ENCODE measurements at places on chromosomes 2 and 18. TPM values are rescaled to one million over a fixed set of nuclear protein-coding genes. Genes with fewer than 3 reads are reported as not detected.

The BCL11A gene
- 0.71 TPM for total RNA-seq

- DNase-seq, result no peak
Measured at GRCh38 chr2:58131191-58132011, 84.8 kb downstream of the VRK2 start.

GRCh38 chr2:88258208-88258607, 88.1 kb downstream of the THNSL2 start:
- DNase-seq, result no peak

The CAD gene
- total RNA-seq, result 114 TPM

The DCTN1 gene
- total RNA-seq, result 129 TPM

The SLC16A14 gene
- 7.9 TPM for total RNA-seq

- no peak for DNase-seq
Measured at GRCh38 chr2:150462770-150463169, 24.7 kb downstream of the RND3 start.

DNA sequence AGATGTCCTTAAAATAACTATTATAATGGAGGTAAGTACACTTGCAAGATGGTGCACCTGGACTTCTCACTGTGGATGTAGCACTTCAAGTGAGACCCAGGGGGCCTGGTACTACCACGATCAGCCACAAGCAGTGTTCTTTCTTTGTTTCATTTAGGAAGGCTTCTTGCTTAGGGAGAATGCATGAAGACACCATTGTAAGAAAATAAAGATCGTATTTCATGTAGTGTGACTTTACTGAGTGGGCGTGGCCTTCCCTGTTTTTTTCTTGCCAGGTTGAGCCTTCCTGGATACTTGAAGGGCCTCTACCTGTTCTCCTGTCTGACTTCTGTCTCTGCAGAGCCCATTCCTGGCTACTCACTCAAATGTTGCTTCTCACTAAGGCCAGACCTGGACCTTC, 615.6 kb upstream of the SOX11 start:
- no peak for DNase-seq

The GAD1 gene
- total RNA-seq, result 11.0 TPM

The C2orf80 gene
- not detected for total RNA-seq

DNA sequence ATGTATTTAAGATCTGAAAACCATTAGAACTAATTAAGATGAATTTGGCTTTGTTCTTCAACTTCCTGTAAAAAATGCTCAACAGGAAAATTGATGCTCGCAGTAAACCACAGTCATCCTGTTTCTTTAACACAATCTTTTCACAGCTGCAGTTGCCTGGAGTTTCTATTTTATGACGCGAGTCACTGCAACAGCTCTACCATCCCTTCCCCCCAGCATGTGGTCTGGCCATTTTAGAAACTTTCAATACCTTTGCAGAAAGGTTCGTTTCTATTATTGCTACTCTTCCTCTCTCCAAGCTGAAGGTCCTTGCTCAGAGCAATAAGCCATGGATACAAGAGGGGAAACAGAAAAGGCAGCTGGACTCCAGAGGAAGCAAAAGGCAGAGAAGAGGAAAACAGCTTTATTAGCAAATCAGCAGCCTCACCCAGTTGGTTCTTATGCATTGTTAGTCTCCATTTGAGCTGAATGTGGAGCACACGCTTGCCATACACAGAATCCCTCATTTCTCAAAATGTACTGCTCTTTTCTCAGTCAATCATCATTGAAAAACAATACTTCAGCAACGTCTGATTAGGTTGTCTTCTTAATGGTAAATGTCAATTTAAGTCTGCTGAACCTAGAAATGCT, 3.9 kb downstream of the WIPF1 start:
- DNase-seq, result no peak

DNA sequence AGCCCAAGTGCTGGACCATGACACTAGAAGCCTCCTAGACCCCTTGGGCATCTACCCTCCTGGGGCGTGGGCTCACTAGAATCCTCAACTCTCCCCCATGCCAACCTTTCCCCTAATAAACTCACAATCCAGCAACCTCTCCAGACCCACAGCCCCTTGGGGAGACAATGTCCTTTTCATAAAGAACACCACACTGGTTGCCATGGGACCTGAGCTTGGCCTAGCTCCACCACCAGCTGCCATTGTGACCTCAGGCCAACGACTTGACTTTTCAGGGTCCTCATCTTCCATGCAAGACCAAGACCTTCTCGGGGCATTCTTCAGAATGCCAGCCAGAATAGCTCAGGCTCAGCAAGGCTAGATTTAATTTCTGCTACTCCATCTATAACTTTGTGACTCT, 128.1 kb upstream of the NPAS2 start:
- DNase-seq, result no peak

The MC2R gene
- total RNA-seq, result not detected

DNA sequence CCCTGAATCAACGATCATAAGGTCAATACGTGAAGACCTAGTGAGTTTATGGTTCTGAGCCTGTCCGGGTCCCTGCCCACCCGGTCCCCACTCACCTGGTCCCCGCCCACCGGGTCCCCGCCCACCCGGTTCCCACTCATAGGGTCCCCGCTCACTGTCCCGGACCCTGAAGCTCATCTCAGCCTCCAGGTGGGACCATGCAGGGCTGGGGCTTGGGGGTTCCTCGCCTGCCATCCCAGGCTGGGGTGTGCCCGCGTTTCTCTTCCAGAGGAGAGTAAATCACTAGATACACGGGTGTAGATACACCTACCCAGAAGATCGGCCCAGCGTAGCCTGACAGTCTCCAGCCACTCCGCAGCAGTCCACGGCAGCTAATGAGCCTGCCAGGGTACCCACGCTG, 131.5 kb downstream of the MBP start:
- DNase-seq, result no peak

DNA sequence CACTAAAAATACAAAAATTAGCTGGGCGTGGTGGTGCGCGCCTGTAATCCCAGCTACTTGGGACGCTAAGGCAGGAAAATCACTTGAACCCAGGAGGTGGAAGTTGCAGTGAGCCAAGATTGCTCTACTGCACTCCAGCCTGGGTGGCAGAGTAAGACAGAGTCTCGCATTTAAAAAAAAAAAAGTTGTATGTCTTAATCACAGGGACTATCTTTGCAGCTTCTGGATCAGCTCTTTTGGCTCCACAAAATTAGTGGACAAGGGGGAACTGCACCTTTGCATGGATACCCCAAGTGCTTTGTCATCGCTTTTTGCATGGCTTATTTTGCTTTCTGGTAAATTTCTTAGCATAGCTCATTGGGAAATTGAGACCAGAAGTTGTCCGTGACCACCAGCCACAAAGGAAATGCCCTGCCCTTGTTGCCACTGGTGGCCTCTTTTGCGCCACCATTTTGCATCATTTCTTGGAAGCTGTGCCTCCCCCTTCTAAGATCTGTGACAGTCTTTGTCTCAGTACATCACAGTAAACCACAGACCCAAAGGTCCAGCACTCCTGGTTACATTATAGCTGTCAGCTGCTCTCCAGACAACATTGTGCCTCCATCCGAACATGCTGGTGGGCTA, 43.9 kb upstream of the PCBP1 start:
- DNase-seq, result no peak

The ACVR1C gene
- 1.2 TPM for total RNA-seq

DNA sequence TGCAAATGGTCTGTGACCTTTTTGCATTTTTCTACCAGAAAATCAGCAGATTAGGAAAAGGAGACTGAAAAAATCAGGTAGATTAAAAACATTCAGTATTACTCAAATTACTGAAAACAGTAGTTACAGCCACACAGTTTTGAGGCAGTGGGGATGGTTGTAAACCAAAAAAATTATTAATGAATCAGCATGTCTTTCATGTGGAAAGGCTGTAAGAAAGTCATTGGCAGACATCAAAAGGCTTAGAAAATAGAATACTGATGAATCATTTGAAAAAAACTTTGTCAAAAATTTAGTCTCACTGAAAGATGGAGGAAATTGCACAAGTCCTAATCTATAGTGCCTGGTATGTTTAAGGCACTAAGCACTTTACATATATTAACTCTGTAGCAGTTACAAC, 133.9 kb upstream of the GCFC2 start:
- no peak for DNase-seq

- DNase-seq, result no peak
Measured at GRCh38 chr2:71811726-71812125, 335.9 kb downstream of the CYP26B1 start.

All from HCT116 (cell line).